ENCODE measurements at places on chromosomes 4 and X. TPM values are rescaled to one million over a fixed set of nuclear protein-coding genes. Genes with fewer than 3 reads are reported as not detected.

- no peak for DNase-seq
Observed at GRCh38 chr4:87037671-87038334, 103.0 kb downstream of the AFF1 start.

Gene ATP6AP1
- 52.3 TPM for polyA plus RNA-seq

- no peak for DNase-seq
Observed at GRCh38 chrX:150533863-150534262, 34.6 kb upstream of the MTM1 start.

Gene TLR8
- polyA plus RNA-seq = 0.69 TPM

DNA sequence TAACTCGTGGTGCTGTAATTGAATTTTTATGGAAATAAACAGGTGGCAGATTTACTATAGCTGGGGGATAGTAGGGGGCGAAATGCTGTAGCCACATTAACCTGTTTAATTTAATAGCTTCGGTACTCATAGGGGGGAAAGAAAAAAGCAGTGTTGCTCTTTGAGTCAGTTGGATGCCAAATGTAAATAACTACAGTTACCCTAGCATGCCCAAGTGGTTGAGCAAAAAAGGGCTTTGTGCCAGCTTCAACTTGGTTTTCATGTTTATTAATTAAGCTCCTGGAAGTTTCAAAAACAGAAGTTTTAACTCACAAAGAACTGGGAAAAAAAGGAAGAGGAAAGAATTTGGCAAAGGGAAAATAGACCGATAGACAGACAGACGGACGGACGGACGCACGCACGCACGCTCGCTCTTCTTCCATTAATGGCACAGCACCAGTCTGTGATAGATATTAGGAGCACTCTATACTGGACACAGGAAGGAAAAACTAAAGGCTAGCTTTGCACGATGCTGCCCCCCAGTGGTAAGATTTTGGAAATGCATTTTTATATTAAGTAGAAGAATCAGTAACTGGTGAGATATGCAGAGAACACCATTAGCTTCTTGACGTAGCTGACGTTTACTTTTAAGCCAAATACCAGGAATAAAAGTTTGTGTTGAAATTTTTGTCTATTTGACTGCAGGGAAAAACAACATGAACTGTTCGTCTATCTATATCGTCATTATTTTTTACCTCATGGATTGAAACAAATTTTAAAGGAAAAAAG is 151.8 kb downstream of the SLC7A11 start:
- peak; percentile 84 for DNase-seq

Gene STPG2
- polyA plus RNA-seq = 0.21 TPM

GRCh38 chr4:11049001-11049400 is 364.4 kb upstream of the CLNK start:
- no peak for DNase-seq

- DNase-seq = no peak
Observed at GRCh38 chrX:47587091-47587891, 5.1 kb downstream of the TIMP1 start.

DNA sequence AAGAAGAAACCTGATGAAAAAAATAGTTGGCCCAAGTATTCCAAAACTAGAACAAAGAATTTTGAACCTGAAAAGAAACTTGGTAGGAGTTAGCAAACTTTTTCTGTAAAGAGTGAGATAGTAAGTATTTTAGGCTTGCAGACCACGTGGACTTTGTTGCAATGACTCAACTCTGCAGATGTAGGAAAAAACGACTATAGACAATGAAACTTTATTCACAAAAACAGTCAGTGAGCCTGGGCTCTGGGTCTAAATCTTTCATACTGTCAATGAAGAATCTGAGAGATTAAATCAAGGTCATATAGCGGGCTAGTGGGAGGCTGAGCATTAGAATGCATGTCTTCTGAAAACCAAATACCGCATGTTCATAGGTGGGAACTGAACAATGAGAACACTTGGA is 23.0 kb downstream of the SH3D19 start:
- DNase-seq = no peak

GRCh38 chr4:172232966-172233365 is 419.8 kb downstream of the GALNTL6 start:
- no peak for DNase-seq

DNA sequence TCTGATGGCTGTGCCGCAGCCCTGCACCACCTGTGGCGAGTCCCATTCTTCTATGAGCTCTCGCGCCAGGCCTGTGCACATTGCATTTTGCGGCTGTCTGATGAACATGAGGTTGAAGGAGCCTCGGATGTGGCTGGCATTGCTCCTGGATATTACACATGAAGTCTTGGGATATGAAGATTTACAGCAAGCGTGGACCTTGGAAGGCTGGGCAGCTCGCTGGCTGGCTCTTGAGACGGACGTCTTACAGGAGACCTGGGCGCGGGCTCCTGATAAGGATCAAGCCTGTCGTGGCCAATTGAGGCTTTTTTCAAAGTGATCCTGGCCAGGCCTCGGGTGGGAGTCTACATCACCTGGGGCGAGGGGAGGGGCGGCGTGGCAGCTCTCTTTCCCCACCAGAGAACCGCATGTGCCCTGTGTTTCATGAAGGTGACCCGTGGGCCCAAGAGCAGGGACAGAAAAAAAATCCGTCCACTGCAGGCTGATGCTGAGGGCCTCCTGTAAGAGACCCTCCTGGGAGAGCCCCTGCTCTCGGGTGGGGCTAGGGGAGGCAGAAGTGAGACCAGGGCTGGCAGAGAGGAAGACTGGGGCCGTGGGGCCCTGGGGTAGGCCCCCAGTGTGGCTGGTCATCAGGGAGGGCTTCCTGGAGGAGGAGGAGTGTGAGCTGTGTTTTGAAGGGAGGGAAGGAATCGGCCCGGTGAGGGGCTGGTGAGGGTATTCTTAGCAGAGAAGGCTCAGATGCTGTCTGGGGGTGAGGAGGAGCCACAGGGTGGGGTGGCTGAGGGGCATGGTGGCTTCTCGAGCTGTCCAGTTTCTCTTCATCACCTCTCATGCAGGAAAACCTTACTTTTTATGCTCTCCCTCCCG is 23.6 kb downstream of the CPZ start:
- DNase-seq = no peak

DNA sequence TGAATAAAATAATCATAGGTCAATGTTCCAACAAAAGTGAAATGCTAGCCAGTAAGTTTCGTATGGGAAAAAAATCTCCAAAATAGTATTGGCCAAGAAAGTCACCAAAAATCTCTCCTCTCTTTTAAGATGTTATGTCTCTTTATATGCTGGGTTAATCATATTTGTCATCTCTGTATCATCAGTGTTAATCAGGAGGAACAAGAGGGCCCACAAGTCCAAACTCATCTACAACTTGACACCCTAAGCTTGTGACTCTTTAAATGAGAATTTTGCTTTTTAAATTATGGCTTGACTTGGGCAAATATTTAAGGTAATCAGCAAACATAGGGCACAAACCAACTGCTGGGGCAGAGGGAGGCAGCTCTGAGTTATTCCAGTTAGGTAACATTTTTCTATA is 75.5 kb downstream of the AMMECR1 start:
- DNase-seq = no peak

GRCh38 chrX:149521438-149521837 is 16.3 kb upstream of the IDS start:
- DNase-seq = no peak

GRCh38 chrX:2402361-2402690 is 98.5 kb downstream of the DHRSX start:
- no peak for DNase-seq

GRCh38 chr4:169604903-169605331 is 7.5 kb downstream of the NEK1 start:
- DNase-seq = no peak

Gene CDKL5
- 4.5 TPM for polyA plus RNA-seq

Gene TLR1
- polyA plus RNA-seq = 3.4 TPM

Gene NEUROG2
- not detected for polyA plus RNA-seq

DNA sequence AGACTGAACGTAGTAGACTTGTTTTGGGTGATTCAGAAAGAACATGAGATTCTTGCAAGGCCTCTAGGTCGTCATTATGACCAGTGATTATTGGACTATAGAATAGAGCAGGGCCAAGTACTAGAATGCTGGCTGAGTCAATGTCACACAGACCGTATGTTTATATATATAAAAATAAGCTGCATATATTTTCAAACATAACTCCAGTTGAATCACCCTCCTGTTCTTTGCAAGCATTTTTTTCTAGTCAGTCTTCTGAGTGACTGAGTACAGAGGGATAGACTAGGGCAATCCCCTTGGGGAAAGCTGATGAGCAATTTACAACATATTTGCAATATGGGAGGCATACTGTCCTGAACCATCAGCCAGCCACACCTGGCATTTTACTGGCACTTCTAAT is 48.4 kb upstream of the PRPS1 start:
- DNase-seq = no peak

GRCh38 chr4:157447195-157447594 is 226.7 kb downstream of the GRIA2 start:
- no peak for DNase-seq

- DNase-seq = peak; percentile 38
Observed at GRCh38 chr4:119284876-119285780, 36.8 kb downstream of the FABP2 start.

Gene SMS
- 91.7 TPM for polyA plus RNA-seq

Gene GRXCR1
- not detected for polyA plus RNA-seq

DNA sequence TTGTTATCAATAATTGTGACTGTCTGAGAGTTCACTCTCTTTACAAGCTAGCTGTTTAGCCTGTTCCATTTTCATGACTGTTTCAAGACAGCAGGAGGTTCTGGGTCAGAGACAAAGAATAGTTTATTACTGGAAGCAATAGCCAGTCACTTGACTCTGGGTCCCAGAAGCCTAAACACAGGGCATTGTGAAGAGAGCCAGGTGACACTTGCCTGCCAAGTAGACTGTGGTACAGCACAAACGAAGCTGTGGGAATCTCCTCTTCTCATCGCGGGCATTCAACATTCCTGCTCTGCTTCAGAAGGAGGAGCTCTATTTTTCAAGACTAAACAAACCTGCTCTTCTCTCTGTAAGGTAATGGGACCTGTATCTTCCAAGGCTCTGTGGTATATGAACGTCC is 485.1 kb downstream of the TRIML1 start:
- no peak for DNase-seq

Gene FAM9B
- not detected for polyA plus RNA-seq

DNA sequence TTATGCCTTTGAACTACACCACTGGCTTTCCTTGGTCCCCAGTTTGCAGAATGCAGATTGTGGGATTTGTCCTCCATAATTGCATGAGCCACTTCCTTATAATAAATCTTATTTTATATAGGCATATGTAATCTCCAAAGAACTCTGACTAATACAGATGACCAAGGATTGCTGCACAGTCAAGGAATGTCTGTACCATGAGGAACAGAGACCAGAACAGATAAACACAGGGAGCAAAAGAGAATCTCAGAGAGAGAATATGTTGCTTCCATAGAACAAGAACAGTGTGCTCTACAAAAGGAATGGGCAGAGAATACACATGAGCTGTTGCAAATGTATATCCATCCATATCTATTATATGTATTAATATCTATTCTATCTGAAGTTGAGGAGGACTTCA is 111.1 kb downstream of the ADRA2C start:
- no peak for DNase-seq

Measured in muscle of back (tissue), 13 donors.